ENCODE measurements at places on chromosomes 16 and 17. TPM values are rescaled to one million over a fixed set of nuclear protein-coding genes. Genes with fewer than 3 reads are reported as not detected.

Gene TBC1D3K
- not detected for total RNA-seq

Gene SHPK
- total RNA-seq, result 15.7 TPM

Gene CCL18
- not detected for total RNA-seq

Gene AGRP
- total RNA-seq, result not detected

Gene RFWD3
- 16.7 TPM for total RNA-seq

Gene SLFN14
- total RNA-seq, result not detected

Gene MOSMO
- total RNA-seq, result 10.9 TPM

Gene HOXB13
- total RNA-seq, result not detected

Gene UMOD
- total RNA-seq, result not detected

Gene PIGS
- 47.4 TPM for total RNA-seq

Gene KRT28
- not detected for total RNA-seq
